Posterior cingulate gyrus (tissue), 11 donors: ENCODE measurements at places on chromosomes 3 and 15.

GRCh38 chr15:87829332-87830050 lies 427.0 kb downstream of the NTRK3 start:
- DNase-seq: no peak

- DNase-seq: no peak
Measured at GRCh38 chr15:64004587-64004986, 41.7 kb downstream of the DAPK2 start.

DNA sequence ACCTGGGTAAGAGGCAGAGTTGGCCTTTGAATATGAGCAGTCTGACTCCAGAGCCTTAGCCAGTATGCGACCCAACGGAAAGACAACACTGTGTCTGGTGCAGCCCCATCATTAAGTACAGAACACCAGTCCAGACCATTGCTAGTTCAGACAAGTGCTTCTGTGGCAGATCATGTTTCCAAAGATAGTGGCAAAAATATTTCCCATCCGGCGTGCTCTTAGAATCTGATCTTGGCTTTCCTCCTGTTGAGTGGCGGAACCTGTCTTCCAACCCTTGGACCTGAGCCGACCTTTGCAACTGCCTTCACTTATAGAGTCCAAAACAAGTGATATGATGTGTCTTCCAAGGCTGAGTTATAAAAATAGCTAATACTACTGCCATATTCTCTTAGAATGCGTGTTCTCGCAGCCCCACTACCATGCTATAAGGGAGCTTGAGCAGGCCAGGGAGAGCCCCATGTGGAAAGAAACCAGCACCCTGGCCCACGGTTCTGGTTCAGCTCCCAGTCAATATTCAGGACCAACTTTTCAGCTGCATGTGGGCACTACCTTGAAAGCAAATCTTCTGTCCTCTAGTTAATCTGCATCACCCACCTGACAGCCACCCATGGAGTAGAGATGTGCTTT lies 322.4 kb upstream of the SLCO3A1 start:
- no peak for DNase-seq

DNA sequence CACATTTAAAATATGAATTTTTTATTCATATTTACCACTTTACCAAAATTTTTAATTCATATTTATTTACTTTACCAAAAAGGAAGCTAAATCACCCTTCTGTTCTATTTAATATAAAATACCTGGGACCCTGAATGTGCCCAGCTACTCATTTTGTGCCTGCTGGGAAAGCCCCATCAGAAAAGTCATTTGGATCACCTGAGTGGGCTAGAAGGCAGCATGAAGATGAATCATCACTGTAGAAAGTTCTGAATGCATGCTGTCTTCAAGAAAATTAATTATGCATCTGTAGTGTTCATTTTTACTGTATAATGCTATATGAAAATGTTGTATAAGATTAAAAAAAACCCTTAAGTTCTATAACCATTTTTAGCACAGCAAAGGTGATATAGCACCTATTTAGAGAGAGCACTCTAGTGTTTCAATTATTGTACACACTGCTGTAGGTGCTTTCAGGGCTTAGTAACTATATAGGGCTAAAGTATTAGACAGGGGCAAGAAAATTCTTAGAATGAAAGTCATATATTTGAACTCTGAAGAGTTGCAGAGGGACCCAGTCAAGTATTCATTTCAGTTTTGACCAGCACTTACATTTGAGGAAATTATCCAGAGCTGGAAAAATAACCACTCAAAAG lies 175.1 kb downstream of the NFKBIZ start:
- no peak for DNase-seq

DNA sequence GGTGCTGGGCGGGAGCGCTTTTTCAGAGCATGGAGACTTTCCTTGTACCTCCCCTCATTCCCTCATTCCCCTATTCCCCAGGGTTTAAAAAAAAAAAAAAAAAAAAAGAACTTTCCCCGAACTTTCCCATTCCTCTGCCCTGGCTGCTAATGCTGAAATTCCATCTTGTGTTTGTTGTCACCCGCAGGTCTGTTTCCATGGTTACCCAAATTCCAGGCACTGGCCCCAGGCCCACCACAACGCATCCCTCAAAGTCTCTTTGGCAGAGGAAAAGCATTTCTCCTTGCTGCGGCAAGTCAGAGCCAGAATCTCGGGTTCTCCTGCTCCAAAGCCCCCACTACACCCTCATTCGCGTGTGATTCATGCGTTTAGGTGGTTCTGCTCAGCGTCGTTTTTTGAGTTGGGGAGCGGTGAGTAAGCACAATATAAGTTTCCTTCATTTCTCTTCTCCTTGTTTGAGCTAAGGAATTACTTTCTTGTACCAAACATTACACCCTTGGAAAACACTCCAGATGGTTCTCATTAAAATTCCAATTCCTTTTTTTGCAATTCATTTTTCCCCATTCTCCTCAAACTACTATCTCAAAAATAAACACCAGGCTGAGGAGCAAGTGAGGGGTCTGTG lies 21.6 kb downstream of the ANAPC13 start:
- peak; percentile 17 for DNase-seq

DNA sequence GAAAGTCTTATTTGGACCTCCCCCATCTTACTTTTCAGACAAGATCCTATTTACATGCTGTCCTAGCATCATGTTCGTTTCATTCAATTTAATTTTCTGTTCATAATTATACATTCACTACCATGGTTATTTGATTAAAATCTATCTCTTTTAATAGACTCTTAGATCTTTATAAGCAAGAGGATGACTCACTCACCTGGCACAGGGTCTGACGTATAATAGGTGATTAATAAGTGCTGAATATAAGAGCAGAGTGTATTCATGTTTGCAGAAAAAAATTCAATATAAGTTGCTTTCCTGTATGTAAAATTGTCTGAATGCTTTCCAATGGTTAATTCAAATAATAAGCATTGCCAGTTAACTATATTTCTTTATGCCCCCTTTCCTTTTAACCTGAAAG lies 165.5 kb upstream of the CBLB start:
- no peak for DNase-seq

GRCh38 chr3:29686889-29687592 lies 406.2 kb downstream of the RBMS3 start:
- no peak for DNase-seq

DNA sequence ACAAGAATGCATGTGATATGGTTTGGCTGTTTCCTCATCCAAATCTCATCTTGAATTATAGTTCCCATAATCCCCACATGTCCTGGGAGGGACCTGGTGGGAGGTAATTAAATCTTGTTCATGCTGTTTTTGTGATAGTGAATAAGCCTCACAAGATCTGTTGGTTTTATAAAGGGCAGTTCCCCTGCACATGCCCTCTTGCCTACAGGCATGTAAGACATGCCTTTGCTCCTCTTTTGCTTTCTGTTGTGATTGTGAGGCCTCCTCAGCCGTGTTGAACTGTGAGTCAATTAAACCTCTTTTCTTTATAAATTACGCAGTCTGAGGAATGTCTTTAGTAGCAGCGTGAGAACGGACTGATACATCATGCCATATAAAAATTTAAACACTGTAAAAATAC lies 1537.0 kb downstream of the OTOL1 start:
- DNase-seq: no peak

DNA sequence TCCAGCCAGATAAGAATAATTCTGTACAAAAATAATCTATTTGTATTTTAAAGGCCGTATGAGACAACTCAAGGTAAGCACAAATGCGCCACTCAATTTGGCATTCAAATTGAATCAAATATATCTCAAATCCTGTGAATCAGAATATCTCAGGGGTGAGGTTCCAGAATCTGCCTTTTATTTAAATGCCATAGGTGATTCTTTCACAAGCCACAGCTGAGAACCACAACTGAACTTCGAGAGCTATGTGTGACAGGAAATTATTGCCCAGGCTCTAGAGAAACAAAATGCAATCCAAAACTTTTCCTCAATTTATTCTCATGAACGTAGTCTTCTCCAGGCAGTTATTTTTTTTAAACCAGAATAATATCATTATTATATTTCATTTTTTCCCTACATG lies 11.9 kb downstream of the ATP8B4 start:
- DNase-seq: no peak

DNA sequence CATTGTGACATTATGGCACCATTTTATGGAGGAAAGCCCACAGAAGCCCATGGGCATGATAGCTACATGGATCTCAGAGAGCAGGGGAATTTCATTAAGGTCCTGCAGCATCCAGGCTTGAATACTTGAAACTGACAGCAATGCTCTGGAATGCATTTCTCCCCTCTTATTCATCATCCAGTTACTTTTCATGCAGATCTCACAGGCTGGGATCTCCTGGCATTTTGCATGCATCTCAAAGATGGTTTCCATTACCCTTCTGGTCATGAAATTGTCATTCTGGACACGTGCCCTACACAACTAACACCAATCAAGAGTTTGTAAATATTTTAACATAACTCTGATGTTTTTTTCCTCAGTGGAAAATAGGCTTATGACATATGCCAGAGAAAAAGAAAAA lies 32.4 kb downstream of the VGLL3 start:
- DNase-seq: no peak

- DNase-seq: no peak
Measured at GRCh38 chr3:56059731-56060130, 408.5 kb downstream of the ERC2 start.

GRCh38 chr3:77660718-77661117 lies 620.8 kb downstream of the ROBO2 start:
- no peak for DNase-seq
